ENCODE measurements at places on chromosomes 11 and 22.

DNA sequence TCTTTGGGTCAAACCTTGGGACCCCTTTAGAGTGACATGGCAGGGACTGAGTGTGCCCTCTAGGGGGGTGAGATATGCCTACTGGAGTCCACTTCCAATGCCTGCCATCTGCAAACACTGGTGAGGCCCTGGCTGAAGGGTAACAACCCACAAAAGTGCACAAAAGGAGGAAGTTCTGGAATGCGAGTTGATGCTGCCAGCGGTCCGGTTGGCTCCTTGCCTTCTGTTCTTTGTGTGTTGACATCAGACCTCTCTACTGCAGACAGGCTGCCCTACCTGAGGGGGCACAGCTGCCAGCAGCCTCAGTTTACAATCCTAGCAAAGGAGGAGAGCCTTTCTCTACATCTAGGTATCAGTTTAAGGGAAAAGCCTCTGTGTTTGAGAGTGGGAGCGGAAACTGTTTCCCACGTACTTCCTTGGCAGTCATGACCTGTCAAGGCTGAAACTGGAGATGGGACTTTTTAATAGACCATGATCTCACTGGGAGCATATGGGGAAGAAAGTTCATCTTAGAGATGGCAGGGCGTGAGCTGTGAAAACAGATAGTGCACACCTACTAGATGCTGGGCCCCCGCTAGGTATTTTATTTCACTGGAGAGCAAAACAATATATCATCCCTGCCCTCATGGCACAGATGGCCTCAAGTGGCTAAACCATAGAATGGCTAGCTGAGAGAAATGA lies 27.2 kb downstream of the BMAL1 start:
- no peak for DNase-seq

DNA sequence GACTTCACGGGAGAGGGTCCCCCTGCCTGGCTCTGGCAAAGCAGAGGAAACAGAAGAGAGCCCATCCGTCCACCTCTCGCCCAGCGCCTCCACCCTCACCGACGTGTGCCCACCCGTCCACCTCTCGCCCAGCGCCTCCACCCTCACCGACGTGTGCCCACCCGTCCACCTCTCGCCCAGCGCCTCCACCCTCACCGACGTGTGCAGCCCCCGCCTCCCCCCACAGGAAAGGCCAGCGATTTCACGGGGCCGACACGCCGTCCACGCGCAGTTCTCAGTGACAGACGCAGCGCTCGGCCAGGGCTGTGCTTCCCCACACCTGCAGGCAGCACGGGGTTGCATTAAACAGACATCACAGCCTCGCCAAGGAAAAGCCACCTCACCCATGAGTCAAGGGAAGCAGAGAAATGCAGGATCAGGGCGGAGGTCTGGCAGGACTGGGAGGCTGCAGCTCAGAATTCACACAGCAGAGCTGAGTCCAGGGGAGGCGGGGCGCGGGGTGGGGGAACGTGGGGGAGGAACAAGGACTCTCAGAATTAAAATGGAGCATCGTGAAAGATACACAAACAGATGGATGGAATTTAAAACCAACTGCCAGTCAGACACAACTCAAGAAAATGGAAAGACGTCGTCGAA lies 377.7 kb downstream of the BRD1 start:
- no peak for DNase-seq

DNA sequence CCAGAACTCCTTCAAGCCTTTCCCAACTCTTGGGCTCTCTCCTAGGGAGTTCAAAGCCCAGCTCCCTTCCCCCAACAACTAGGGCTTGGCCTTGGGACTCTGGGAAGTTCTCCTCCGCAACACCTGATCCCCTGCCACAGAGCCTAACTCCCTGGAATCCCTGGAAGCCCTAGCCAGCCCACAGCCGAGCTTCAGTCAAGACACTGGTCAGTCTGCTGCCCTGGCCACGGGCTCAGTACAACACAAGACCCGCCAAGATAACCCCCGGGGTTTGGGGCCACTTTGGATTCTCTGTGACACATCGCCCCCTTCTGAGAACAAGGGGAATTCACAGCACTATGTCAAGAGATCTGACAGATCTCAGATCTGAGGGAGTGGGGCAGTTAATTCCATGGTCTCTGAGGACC lies 58.3 kb downstream of the SLC22A12 start:
- DNase-seq = no peak

DNA sequence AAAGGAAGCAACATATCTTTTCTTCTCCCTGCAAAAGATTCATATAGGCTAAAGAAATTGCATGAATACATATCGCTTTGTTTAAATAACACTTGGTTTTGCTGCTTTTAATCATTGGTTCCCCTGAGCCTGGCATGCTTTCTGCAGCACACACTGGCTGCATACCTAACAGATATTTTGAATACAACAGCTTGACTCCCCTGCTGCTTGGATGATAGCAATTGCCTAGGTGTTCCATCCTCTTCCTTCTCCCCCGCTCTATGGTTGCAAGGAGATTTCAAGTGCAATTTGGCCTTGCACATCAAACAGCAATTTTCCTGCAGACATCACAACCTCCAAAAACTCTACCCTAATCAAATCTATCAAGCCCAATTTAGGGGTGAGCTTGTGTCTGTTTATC lies 430.0 kb downstream of the NTM start:
- no peak for DNase-seq

GRCh38 chr22:17984114-17984513 lies 40.2 kb downstream of the MICAL3 start:
- no peak for DNase-seq

- no peak for DNase-seq
Measured at GRCh38 chr11:10164621-10165020, 129.4 kb downstream of the SBF2 start.

DNA sequence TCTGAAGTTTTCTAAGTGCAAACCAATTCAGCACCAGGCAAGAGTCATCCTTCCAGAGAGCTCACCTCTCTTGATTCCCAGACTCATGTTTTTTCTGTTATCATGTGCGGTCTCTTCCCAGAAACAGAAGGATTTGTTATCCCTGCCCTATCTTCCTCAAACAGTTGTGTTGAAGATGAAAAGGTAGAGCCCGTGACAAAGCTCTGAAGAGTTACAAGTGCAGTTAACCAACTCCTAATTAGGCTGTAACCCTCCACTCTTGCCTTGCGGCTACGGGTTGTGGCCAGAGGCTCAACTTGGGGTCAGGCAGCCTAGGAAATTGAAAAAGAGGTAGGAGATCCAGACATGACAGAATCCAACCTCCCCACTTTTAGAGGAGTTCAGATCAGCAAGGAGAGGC lies 76.2 kb upstream of the CADM1 start:
- DNase-seq = no peak

GRCh38 chr11:33072465-33072864 lies 33.1 kb downstream of the TCP11L1 start:
- DNase-seq = no peak

DNA sequence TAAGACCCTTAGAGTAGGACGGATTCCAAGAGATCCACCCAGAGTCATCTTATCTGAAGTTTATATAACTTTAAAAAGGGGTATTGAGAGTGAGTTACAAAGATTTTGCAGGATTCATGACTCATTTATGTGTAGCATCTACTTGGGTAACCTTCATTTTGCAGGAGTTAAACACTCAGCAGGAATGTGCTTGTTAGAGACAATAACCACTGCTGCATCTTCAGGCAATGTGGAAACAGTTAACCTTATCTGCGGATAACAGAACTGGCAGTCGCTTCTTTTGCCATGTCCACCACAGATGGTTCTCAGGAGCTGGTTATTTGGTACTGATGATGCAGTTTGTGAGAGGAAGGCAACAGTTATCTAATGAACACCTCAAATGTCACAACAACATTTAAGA lies 417.9 kb upstream of the DDI1 start:
- peak; percentile 75 for DNase-seq

- DNase-seq = no peak
Measured at GRCh38 chr11:71451596-71452198, 1.3 kb upstream of the NADSYN1 start.

GRCh38 chr11:5043380-5043779 lies 2.9 kb upstream of the OR52J3 start:
- no peak for DNase-seq

DNA sequence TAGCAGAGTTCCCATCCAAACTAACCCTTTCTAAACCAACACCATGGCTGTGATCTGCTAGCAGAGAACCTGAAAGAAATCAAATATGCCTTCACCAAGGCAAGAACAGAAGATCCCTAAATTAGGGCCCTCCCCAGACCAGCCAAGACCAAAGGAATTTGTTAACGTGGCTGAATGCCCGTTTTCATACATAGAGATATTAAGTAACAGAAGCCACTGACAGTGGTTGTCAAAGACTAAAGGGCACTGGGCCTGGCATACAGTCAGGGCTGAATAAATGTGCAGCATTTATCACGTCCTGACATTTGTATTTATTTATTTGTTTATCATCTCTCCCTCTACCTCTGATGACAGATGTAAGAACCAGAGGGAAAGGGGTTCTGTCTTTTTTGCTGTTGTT lies 271.8 kb downstream of the LARGE1 start:
- no peak for DNase-seq

GRCh38 chr11:126135235-126136176 lies 72.8 kb upstream of the CDON start:
- DNase-seq = no peak

DNA sequence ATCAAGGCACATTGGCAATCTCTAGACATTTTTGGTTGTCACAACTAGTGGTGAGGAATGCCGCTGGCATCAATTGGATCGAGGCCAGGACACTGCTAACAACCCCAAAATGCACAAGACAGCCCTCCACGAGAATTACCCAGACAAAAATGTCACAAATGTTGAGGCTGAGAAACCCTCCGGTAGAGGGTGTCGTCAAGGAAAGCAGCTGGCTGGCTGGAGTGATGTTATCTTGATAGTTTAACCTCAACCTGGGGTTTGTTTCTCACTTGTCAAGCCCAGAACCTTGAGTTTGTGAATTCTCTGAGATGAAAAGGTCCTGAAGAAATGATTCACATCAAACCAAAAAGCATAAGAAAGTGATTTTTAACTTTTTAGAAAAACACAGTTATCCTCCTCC lies 21.1 kb upstream of the TMPRSS13 start:
- DNase-seq = peak; percentile 1

DNA sequence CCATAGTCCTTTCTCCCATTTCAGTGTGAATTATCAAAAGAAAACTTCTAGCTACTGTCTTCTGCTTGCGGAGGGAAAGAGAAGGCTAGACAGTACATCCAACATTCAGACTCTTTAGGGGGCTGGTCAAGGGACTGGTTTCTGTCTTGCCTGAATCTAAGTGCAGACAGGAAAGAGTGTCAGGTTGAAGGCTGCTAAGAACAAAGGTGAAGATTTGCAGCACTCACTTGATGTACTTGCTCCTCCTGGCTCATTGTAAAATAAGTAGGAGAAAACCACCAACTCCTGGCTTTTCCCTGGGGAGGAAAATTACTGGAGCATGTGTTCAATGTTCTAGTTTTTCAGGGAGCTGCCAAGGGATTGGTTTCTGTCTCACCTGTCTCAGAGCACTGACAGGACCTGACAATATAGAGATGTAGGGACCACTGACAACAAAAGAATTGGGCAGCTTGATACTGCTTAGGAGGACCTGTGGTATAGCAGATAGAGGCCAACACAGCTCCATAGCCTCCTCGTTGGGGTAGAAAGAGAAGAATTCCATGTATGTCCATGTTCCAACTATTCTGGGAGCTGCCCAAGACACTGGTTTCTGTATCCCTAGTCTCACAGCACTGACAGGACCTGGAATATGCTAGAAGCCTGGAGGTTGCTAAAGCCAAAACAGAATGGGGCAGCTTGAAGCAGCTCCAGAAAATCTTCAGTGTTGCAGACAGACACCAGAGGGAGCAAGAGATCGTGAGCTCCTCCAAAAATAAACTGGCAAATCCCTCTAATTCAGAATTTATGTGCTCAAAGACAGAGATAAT lies 39.7 kb upstream of the MMP12 start:
- DNase-seq = peak; percentile 46

- DNase-seq = no peak
Measured at GRCh38 chr11:117906710-117907109, 22.5 kb downstream of the TMPRSS13 start.

GRCh38 chr11:35969089-35970042 lies 25.5 kb downstream of the LDLRAD3 start:
- DNase-seq = no peak

GRCh38 chr11:133597236-133597635 lies 64.9 kb upstream of the OPCML start:
- no peak for DNase-seq

DNA sequence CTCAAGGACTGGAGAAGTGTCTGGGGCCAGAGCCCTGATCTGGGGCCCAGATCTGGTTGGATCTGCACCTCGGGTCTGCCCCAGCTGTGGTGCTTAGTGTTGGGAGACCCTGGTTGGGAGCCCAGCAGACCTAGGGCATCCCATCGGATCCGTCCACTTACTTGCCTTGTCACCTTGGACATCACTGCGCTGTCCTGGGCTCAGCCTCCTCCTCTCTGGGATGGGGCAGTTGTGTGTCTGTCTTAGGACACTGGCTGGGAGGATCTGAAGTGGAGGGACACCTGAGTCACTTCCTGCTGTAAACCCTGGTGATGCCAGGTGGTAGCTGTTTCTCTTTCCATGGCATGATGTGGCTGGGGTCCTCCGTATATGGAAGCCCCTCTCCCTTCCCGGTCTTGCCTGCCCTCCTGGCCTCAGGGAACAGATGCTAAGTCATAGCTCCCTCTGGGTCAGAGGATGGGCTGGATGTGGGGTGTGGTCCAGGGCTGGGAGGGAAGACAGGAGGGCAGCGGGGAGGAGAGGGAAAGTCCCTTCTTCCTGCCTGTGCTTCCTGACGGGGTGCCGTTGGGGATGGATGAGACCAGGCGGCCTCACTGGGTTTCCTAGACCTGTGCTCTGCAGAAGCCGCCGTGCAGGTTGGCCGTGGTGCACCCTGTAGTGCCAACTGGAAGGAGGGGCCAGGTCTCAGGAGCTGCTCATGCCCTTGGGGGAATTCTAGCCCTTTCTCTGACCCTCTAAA lies 12.1 kb upstream of the OMP start:
- DNase-seq = no peak

DNA sequence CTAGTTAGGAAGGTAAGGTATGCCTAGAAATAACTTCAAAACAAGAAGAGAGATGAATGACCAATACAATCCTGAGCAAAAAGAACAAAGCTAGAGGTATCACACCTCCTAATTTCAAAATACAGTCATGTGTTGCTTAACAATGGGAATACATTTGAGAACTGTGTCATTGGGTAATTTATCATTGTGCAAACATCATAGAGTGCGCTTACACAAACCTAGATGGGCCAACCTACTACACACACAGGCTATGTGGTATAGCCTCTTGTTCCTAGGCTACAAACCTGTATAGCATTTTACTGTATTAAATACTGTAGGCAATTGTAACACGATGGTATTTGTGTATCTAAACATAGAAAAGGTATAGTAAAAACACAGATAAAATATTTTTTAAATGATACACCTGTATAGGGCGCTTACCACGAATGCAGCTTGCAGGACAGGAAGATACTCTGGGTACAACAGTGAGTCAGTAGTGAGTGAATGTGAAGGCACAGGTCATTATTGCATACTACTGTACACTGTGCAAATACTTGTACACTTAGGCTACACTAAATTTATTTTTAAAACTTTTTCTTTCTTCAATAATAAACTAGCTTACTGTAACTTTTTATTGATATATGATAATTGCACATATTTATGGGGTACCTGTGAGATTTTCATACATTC lies 48.2 kb downstream of the STK33 start:
- no peak for DNase-seq

Data from HFFc6 (cell line).